ENCODE measurements at places on chromosomes 7 and 10.

DNA sequence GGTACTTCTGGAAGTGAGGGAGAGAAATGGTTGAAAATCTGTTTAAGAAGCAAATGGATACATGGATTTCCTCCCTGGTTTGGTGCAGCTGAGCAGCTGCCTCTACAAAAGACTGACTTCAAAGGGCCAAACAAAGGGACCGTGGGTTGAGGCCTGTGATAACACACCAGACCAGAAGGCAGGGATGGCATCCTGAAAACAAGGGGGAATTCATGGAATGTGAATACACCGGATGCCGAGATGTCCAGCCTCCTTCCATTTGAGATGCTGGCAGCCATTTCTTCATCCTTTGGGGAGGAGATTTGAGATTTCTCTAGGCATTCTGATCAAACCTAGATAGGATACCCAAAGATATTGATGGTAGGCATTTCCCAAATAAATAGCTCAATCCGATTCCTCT lies 36.9 kb downstream of the TAF3 start:
- DNase-seq, result no peak

- no peak for DNase-seq
These were observed 12.5 kb downstream of the LIPA start for GRCh38 chr10:89238956-89239644.

DNA sequence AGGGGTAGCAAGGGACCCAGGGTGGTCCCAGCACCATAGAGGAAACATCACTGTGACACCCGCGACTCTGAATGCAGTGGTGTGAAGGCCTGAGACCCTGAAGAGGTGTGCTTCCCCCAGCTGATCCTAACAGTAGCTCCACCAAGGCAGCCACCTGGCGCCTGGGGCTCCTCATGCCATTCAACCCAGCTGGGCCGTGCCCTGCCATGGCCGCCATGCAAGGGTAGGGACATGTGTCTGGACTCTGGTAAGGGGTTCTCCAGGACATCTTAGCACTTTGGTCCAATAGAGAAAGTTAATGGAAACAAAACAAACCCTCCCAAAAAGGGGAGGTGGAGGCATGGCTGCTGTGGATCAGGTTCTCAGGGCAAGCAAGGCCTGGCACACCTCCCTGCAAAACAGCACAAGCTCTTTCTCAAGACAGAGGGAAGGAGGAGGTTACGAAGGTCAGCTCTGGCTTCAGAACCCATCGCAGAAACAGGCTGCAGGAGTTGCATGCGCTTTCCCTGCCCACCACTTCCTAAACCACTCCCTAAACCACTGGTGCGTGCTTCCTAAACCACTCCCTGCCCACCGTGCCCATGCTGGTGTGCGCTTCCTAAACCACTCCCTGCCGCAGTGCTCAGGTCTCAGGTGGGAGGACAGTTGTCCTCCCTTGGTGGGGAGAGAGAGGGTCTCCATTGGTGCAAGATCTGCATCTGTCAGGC lies 108.7 kb downstream of the LARP4B start:
- DNase-seq, result no peak

DNA sequence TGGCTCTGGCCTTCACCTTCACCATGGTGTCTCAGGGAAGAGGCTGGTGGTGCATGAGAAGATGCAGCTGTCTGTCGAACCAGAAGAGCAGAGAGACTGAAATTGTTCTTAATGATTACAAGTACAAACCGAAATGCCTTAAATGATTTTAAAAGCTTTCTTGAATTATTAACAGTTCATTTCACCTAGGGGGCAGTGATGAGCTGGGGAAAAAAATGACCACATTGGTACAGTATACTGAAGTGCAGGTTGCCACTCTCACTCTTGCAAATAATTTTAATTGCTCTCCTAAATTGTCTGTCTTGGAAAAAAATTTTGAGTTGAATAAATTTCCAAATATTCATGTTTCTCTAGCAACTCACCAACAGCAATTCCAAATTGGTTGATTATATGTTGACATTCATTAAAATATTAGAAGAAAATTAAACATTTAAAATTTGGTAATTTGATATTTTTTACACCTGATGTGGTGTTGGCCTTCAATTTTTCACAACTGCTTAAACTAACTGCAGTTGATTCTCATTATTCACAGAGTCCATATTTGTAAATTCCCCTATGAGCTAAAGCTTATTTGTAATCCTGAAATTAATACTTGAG lies 692.6 kb downstream of the ZWINT start:
- no peak for DNase-seq

DNA sequence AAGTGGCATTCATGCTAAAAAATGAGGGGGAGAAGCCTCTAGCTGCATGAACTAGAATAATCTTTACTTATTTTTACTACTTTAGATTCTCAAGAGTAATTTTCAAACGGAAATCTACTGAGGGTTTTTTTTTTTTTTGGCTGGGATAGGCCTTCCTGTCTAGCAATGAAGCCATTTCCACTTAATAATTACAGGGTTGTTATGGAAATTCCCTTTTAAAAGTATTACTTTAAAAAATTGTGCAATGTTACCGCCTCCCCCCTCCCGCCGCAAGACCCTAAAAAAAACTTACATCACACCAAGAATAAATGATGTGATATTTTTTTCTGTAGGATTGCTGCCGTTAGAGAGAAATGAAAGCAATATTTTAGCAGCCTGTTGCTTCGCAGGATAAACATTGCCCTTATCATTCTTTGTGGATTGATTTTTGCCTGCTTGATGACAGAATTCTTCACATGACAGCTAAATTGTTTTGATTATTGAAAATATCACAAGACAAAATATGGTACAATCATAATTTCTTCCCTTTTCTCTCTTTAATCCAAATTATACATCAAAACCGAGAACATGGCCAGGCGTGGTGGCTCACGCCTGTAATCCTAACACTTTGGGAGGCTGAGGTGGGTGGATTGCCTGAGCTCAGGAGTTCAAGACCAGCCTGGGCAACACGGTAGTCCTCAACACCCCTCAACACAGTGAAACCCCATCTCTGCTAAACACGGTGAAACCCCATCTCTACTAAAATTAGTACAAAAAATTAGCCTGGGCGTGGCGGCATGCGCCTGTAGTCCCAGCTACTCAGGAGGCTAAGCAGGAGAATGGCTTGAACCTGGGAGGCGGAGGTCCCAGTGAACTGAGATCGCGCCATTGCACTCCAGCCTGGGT lies 32.8 kb downstream of the ARL4A start:
- DNase-seq, result no peak

DNA sequence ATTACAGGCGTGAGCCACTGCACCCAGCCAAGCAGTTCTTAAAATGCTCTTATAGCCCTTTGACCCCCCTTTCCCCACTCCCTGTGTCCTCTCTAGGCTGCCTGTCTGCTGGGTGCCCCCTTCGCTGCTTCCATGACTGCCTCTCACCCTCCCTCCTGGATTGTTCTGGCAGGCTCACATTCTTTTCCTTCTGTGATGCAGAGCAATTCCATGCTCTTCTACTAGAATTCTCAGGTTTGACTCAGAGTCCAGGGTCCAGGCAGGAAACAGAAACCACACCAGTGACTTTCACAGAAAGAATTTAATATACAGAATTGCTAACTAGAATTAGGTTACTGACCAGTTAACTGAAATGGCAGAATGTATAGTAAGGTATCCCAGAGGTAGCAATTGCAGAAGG lies 244.8 kb downstream of the BAMBI start:
- no peak for DNase-seq

GRCh38 chr7:138167222-138167621 lies 91.0 kb downstream of the AKR1D1 start:
- DNase-seq, result no peak

DNA sequence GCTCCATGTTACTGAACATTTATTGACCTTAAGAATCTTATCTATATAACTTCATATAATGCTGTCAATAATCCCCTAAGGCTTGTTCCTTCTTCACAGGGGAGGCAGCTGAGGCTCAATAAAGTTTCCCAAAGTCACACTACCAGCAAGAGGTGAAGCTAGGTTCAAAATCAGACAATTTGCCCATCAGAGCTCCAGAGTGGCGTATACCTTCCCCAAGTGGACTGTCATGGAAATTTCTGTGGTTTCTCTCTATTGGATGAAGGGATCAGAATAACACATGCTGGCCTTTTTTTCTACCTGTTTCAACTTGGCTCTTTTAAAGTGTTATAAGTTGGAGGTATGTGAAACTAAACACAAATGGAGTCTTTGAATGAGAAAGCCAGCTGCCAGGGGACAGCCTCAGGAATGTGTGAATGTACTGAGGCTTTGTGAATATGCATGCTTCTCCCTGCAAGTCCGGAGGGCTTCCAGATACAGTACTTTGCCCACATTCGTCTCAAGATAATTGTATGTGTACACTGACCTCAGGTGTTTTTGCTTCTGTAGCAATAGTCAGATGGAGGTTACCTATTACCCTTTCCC lies 656.3 kb upstream of the CELF2 start:
- DNase-seq, result no peak

DNA sequence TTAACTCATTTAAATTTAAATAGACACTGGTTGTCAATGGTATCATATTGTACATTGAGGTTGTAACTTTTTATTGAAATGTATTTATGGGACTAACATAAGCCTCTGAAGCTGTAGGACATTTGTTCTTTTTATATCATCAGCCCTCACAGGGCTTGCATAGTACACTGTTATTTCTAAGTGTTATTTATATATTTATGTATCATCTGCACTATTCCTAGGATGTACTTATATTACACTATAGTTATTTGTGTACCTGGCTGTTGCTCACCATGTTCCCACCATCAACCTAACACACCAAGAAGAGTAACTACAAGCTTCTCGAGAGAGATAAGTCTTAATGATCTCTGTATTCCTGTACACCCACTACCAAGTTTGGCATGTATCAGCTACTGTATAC lies 224.7 kb downstream of the PPP1R3A start:
- no peak for DNase-seq

- no peak for DNase-seq
These were observed 13.4 kb downstream of the TASOR2 start for GRCh38 chr10:5698062-5698461.

- no peak for DNase-seq
These were observed 62.4 kb upstream of the PAX2 start for GRCh38 chr10:100683004-100683403.

GRCh38 chr10:79049931-79050895 lies 18.6 kb upstream of the ZMIZ1 start:
- DNase-seq, result no peak

DNA sequence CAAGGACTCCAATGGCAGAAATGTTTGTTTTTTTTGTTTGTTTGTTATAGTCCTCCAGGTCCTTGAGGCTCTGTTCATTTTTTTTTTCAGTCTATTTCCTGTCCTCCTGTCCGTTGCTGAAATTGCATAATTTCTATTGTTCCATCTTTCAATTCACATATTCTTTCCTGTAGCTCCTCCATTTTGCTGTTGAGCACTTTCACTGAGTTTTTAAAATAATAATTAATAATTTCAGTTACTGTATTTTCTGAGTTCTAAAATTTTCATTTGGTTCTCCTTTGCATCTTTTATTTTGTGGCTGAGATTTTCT lies 202.3 kb upstream of the AGR3 start:
- no peak for DNase-seq

DNA sequence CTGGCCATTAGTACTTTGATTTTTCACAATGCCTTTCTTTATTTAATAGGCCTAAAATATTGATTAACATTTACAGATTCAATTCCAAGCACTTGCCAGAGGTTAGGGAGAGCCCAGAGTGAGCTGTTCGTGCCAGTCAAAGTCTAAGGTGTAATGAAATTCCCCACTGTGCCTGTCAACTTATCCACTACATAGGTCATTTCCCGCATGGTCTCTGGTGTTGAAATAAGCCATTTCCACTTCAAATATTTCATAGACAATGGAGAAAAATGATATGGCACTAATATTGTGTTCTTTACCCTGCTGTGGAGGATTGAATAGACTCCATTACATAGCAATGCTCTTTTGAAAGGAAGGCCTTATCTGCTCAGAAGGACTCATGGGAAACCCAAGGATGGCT lies 978.1 kb upstream of the CELF2 start:
- DNase-seq, result no peak

DNA sequence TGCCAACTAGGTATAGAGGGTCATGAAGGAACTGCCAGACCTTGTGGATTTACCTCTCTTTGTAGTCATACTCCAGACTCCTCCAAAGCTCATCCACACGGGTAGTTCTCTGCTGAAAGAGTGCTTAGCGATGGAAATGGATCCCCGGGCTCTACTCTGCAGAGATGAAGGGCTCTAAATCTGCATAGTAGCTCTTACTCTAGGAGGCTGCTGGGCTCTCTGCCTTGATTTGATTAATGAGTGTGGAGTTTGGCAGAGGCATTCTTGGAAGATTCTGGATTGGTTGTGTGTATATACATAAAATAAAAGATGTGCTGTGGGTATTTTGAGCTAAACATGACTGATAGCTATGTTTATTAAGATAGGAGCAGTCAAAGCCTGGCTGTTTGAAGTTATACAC lies 21.3 kb upstream of the CPXM2 start:
- no peak for DNase-seq

DNA sequence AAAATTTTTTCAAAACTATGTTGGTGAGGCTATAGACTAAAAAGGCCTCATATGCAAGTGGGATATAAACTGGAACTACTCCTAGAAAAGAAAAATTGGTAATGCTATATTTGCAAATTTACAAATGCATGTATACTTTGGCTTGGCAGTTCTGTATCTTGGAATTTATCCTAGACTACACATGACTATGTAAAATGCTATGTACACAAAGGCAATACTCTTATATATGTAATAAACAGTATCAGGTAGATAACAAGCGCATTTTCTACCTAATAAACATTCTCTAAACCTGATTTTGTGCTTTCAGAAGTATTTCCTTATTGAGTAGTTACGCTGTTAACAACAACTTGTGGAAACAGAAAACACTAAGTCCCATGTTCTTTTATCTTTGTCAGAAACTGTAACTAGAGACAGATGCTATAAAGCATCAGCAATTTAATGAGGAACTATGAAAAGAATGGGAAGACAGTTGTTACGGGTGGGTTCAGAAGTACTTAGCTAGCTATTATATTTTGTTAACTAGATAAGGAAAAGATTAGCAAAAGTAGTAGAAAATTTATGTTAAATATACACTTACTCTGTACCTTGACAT lies 107.8 kb downstream of the ARHGAP12 start:
- no peak for DNase-seq

- peak; percentile 33 for DNase-seq
These were observed 97.8 kb downstream of the AGMO start for GRCh38 chr7:15463801-15464666.

DNA sequence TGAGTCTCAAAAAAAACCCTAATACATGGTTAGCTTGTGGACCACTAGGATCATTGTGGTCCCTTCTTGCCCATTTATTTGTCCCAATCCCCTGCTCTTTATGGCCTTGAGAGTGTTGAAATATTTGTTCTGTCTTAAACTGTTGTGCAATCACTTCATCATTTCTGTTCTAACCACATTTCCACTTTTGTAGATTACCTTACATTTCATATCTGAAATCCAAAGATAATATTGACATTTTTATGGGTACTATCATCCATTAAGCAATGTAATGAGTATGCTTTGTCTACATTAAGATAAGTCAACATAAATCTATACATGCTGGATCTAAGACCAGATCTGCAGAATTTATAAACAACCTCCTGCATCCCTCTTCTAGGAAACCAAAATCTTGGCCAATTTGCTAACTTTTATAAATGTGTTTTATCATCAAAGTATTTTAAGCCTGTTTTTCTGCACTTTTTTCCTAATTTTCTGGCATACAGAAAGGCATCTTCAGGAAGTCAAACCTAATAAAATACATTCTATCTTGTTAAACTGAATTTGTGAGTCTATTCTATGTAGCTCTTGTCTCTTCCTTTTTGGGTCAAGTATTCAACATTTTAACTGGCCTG lies 359.4 kb upstream of the CELF2 start:
- DNase-seq, result peak; percentile 10
